Panc1 (cell line): ENCODE measurements at places on chromosomes 6 and 20.

DNA sequence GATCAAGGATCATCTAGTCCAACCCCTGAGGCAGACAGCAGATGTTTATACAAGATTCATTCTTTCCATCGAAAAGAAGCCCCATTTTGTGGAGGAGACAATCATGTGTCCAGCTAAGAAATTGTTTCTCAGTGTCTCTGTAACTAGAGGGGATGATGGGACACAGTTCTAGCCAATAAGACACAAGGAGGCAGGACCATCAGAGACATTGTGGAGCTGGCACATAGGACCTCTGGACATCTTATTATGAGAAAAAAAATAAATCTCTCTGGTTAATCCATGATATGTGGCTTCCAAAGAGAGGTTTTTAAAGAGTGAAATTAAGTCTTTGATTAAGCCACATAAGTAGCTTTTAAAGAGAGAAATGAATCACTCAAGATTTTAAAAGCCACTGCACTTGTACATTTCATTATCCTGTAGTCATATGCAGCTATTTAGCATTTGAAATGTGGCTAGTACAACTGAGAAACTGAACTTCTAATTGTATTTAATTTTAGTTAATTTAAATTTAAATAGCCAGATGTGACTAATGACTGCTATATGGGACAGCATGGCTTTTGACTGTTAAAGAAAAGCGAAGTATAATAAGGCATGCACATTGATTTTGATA is 176.8 kb downstream of the TASP1 start:
- no peak for DNase-seq

GRCh38 chr6:1885576-1886011 is 275.9 kb downstream of the FOXC1 start:
- no peak for DNase-seq

DNA sequence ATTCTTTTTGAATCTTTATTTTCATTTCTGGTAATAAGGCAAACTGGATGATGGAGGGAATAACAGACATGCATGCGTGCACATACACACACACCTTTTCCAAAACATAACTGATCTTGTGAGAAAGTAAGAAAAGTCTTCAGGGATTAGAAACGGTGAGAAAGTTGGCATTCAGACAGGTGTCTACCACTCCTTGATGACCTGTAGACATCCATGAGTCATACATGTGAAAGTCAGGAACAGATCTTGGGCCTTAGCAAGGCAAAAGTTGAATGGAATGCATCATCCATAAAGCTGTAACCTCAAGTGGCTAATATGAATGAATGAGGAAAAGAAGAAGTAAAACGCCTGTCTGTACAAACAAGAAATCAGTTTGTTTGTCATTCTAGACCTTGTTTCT is 97.3 kb downstream of the GRIK2 start:
- DNase-seq, result no peak

DNA sequence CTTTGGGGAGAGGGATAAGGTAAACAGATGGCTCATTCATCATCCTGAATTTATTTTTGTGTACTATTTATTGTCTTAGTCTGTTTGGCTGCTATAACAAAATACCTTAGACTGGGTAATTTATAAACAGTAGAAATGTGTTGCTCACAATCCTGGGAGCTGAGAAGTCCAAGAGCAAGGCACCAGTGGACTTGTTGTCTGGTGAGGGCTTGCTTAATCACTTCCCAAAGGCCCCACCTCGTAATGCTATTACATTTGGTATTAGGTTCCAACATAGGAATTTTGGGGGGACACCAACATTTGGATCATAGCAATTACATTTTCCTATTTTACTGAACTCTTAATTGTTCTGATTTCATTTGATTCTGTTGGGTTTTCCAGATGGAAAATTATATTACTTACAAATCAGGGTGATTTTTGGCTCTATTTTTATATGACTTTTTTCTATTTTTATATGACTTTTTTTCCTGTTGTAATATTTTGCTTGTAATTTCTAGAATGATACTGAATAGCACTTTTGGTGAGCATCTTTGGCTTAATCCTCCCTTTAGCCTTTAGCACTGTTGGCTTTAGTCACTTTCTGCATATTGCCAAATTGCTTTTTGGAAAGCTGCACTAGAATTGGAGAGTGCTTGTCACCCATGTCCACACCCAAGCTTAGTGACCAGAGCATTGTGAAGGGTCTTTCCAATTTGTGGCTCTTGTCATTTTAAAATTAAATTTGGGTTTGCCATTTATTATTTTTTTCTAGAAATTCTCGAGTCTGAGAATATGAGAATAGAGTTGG is 43.7 kb upstream of the TULP4 start:
- DNase-seq, result no peak

- DNase-seq, result no peak
Observed at GRCh38 chr6:31752739-31753319, 9.6 kb upstream of the SAPCD1 start.

- DNase-seq, result no peak
Observed at GRCh38 chr6:31239854-31240253, 32.0 kb downstream of the HLA-C start.

- DNase-seq, result no peak
Observed at GRCh38 chr6:15528870-15529269, 134.0 kb downstream of the DTNBP1 start.

GRCh38 chr20:63064745-63065711 is 58.3 kb upstream of the BHLHE23 start:
- no peak for DNase-seq

DNA sequence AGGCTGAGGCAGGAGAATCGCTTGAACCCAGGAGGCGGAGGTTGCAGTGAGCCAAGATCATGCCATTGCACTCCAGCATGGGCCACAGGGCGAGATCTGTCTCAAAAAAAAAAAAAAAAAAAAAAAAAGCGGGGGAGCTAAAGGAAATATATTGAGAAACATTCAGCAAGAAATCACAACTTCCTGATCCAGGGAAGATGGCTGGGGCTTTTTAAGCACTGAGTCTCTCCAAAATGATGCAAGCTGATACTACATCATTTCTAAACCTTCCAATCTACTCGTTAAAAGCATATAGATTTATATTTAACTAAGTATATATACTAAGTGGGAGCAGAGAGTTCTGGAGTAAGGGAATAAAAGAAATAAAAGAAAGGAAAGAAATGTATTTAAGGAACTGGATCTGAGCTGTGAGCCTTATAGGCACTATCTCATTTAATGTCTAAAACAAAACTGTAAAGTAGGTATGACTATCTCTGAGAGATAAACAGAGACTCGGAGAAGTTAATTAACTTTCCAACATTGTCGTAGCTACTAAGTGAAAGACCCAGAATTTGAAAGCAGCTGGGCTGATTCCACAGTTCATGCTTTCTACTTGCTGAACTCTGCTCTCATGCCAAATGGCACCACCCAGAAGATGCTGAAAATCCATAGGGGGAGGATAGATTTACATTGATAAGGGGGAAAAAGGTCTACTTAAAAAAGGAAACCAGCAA is 215.0 kb upstream of the MARCKS start:
- no peak for DNase-seq

DNA sequence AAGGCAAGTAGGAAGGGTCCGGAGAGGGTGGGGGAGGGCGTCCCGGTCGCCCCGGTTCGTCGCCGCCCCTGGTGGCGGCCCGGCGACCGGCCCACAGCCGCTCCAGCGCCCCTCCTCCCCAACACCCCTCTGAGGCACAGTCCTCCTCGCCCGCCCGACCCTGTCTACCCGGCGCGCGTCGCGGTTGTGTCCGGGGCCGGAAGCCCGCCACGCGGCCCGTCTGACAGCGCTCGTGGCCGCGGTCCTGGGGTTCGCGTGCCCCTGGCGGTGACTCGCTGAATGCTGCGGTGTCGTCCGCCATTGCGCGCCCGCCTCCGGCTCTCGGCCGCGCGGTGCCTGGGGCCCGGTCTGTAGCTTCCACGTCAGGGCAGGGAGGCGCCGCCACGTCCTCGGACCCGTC is 335.3 kb upstream of the DEFB115 start:
- DNase-seq, result no peak

- no peak for DNase-seq
Observed at GRCh38 chr6:43860285-43860684, 90.3 kb downstream of the VEGFA start.

DNA sequence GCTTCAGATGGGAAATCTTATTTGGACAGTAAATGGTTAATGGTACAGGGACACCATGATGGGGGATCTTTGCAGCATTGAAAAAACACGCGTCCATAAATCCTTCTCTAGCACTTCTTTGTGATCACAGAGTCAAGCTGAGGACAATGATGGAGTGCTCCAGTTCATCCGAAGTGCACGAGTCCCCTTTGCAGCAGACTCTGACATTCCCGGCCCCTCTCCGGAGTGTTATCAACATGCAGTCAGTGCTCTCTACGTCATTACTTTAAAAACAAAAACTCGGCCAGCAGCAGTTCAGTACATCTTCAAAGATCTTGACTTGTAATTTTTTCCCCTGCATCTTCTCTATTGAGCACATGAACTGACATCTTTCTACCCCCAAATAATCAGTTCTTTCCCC is 185.5 kb upstream of the AKAP12 start:
- DNase-seq, result no peak

GRCh38 chr6:50654155-50654554 is 59.2 kb upstream of the TFAP2D start:
- peak; percentile 43 for DNase-seq

- DNase-seq, result peak; percentile 98
Observed at GRCh38 chr6:30781743-30782424, 37.5 kb upstream of the IER3 start.

GRCh38 chr6:25312703-25313102 is 33.5 kb downstream of the CARMIL1 start:
- DNase-seq, result no peak

GRCh38 chr6:35031611-35032529 is 109.3 kb downstream of the TCP11 start:
- no peak for DNase-seq

DNA sequence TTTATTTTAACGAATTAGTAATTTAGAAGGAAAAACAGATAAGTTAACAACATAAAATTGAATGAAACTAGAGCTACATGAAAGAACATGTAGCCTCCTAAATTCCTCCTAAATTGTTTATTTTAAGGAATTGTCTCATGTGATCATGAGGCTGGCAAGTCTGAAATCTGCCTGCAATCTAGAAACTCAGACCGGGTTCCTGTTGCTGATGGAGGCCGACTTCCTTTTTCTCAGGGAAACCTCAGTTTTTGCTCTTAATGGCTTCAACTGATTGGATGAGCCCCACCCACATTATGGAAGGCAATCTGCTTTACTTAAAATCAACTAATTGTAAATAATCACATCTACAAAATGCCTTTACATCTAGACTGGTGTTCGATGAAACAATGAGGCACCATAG is 267.6 kb upstream of the PRND start:
- DNase-seq, result no peak

GRCh38 chr6:137707038-137707589 is 159.9 kb upstream of the TNFAIP3 start:
- no peak for DNase-seq

DNA sequence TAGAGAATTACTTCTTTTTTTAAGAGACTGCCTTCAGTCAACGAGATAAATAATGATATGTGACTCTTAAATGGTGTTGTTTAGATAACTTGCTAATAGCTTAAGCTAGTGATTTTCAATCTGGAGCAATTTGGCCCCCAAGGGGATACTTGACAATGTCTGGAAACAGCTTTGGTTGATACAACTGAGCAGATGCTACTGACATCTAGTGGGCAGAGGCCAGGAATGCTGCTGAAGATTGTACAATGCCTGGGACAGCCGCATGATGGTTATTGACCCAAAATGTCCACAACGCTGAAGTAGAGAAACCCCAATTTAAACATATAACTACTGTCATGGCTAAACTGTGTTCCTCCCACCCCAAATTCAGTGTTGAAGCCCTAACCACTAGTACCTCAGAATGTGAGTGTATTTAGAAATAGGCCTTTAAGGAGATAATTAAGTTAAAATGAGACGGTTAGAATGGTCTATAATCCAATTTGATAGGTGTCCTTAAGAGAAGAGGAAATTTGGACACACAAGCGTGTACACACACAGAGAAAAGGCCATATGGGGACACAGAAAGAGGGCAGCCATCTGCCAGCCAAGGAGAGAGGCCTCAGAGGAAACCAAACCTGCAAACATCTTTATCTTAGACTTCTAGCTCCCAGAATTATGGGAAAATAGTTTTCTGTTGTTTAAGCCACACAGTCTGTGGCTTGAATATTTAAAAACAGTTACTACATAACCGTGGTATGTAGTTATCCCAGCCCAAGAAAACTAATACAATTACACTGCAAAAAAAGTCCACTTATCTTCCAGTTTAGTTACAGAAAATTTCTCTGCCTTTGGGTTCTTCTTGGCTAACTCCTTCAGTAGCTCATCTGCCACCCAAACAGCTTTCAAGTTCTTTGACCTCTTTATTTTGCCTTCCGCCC is 22.2 kb downstream of the RWDD2A start:
- DNase-seq, result no peak

DNA sequence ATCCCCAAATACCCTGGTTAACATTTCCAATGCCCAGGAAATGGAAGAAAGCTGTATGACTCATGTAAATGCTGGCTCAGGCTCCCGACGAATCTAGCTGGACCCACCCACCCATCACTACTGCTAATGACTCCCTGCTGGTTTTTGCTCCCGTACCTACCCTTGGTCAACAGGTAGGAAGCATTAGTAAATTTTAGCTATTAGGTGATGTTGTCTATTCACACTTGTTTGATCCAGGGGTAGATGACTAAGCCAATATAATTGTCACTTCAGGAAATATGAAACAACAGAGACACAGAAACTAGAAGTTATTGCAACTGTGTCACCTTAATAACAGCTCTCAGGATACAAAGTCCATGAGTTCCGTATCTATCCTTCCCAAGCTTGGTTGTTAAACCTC is 94.4 kb upstream of the BEND6 start:
- DNase-seq, result no peak

DNA sequence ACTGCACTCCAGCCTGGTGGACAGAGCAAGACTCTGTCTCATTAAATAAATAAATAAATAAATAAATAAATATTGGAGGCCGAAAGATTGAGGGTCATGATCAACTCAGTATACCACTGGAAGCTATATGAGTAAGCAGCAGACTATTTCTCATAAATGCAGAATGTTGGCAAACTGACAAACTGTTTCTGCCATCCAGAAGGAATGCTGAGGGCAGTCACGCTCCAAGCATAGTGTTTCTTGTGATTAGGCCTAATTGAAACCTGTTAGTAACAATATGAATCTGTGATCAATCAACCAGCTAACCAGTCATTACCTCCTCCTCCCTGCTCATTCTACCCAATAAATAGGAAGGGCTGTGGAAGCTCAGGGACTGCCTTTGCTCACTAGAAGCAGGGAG is 15.2 kb upstream of the KCNK15 start:
- peak; percentile 97 for DNase-seq

- no peak for DNase-seq
Observed at GRCh38 chr20:22696759-22697158, 112.4 kb upstream of the FOXA2 start.

DNA sequence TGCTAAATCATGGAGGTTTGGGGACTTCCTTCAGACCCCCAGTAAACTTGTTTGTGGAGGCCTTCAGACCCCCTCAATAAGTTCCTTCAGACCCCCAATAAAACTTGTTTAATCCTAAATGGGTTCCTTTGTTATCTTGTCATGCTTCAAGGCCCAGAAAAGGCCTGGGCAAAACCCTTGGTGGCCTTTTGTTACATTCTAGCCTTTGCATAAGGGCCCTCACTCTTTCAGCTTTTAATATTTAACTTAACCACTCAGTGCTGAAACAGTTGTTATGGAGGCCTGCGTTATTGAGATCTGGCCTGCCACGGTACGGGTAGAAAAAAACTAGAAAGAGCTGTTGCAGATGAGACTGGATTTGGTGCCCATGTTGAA is 4.3 kb upstream of the DYNLRB1 start:
- no peak for DNase-seq
